Stimulated activated CD8-positive, alpha-beta memory T cell treated with anti-CD3 and anti-CD28 coated beads, Interleukin-12 subunit alpha, Interleukin-12 subunit beta, amount 100 ng/mL, for 1 hour (primary cell): ENCODE measurements at places on chromosomes 11 and 22.

DNA sequence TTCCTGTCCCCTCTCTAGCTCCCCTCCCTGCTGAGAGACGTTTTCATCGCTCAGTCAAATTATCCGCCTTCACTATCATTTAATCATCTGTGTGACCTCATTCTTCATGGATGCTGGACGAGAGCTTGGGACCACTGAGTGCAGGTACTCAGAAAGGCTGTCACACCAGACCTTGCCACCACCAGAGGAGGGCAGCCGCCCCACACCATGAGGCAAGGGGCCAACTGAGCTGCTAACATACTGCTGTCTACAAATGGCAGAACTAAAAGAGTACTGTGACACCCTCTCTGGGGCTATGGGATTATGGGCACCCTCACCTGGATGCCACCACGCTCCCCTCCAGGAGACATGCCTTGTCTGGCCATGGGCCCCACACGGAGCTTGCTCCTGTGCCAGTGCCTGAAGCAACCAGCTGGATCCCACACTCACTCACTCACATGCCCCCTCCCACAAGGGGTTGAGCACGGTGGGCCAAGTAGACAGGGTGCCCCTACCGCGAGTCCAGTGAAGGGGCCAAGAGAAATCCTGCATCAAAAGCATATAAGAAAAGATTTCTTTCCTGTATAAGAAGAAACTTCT is 670.0 kb upstream of the CCDC90B start:
- DNase-seq, result no peak

GRCh38 chr11:134126217-134126822 is 57.4 kb downstream of the JAM3 start:
- DNase-seq, result no peak

- no peak for DNase-seq
Measured at GRCh38 chr11:94725097-94725496, 43.1 kb upstream of the AMOTL1 start.

- DNase-seq, result no peak
Measured at GRCh38 chr11:116312570-116313391, 460.0 kb downstream of the BUD13 start.

- no peak for DNase-seq
Measured at GRCh38 chr11:102422817-102423712, 29.5 kb downstream of the TMEM123 start.

- DNase-seq, result no peak
Measured at GRCh38 chr22:49705216-49705971, 122.3 kb downstream of the BRD1 start.

- peak; percentile 10 for DNase-seq
Measured at GRCh38 chr11:129117595-129118350, 74.4 kb downstream of the ARHGAP32 start.

GRCh38 chr11:64444838-64445441 is 86.0 kb downstream of the RPS6KA4 start:
- no peak for DNase-seq

GRCh38 chr11:48098024-48098423 is 117.7 kb downstream of the PTPRJ start:
- no peak for DNase-seq

GRCh38 chr22:27317971-27318428 is 483.6 kb downstream of the MN1 start:
- DNase-seq, result no peak

DNA sequence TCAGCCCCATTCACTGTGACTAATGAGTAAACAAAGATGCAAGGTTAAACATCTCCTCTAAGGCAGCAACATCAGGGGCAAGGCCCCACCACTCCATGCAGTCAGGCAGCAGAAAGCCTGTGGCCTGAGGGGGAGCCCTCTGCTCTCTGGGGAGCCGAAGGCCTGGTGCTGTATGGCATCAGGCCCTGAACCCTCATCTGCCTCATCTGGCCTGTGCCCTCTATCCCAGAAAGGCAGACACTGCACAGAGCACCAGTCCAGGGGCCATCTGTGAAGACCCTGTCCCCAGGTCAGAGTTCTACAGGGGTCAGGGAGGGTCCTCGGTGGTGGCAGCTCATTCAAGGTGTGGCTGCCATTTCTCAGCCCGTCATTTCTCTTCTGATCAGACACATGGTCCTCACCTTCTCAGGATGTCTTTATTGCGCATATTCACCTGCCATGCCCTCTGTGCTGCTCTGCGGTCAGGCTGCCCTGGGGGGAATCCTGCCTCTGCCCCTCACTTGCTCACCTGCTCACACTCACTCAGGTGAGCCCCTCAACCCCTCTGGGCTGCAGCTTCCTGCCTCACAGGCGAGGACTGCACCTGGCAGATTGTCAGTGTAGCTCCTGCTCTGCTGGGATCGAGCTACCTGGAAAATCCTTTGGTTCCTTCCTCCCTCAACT is 103.1 kb upstream of the PITPNB start:
- no peak for DNase-seq

DNA sequence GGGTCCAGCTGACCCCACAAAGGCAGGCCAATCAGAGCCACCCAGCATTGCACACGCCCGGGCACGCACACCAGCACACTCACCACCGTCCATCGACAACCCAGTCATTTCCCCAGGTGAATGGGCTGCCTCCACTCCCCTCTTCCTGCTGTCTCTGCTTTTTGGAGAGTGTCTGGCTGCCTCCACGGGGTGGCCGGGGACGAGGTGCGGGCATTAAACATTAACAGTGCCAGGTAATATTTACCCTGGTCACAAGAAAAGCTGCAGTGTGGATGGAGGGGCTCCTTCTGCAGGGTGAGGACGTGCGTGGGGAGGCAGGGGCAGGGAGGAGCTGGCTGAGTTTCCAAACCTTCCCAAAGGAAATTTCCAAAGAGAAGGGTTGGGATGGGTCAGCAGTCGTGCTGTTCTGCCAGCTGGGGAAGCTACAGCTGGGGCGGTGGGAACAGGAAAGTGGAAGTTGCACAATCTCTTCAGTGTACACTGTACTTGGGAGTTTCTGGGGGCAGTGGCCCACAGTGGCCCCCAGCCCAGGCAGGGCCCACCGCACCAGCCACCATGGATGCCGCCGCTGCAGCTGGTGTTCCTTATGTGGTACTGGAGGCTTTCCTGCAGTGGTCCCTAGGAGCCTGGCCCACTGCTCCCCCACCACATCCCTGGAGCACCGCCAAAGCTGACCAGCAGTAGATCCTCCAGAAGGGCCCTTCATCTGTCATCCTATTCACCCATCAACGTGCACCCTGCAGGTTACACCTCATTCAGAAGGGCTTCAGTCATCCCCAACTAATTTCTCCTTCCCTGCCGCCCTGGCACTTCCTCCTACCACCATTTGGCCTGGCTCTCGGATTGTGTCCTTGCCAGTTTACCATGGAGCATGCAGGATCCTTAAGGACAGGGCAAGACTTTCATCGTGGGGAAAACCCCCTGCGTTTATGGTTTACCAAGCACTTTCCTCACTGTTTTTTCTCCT is at the start of gene FXYD2:
Gene FXYD2 (minus strand): TSS at position 174 of the 967 bp plus-strand sequence. CDS start 66 bp downstream, at position 108.
- no peak for DNase-seq

DNA sequence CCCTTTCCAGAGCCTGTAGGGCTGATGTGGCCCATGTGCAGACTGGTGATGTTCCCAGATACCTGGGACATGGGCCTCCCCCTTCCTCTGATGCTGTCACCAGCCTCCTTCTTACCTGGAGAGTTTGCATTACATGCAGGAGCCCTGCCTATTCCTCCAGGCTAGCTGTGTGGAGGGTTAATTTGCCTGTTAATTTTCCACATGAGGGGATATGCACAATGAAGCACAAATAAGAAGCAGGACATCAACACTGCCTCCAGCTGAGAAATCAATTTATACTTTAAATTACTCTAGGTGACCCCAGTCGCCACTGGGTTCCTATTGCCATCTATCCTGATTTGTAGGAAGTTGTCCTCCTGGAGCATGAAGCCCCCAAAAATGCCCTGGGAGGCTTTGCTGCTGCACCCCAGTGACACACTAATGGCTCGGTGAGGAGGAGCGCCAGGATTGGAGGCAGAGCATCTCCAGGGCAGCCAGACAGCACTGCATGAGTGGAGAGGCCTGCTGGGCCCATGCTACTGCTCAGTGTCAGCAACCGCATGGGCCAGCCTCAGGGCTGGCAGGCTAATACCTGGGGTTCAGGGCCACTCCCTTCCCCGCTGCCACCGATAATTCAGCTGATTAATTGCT is 101.6 kb upstream of the USP47 start:
- DNase-seq, result no peak

- DNase-seq, result no peak
Measured at GRCh38 chr11:70933981-70934583, 318.3 kb downstream of the SHANK2 start.

DNA sequence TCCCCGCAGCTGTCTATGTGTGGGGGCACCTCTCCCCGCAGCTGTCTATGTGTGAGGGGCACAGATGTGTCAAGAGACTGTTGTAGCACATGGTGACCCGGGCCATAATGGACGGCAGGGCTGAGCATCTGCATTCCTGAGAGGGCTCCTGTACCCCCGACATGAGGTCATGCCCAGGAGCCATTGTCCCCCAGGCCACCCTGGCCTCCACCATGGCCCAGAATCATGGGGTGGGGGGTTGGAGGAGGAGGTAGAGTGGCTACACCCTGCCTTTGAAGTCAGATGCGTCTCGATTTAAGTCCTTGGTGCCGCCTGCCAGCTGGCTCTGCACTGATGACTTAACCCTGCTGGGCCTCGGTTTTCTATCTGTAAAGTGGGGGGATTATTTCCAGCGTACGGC is 49.1 kb downstream of the ARHGAP8 start:
- DNase-seq, result no peak

- peak; percentile 84 for DNase-seq
Measured at GRCh38 chr11:118791111-118791960, at the start of gene DDX6. DDX6 (minus strand) TSS chr11:118791164; CDS start chr11:118786251, 4,913 bp downstream.

- DNase-seq, result no peak
Measured at GRCh38 chr11:44327730-44328129, 17.8 kb upstream of the ALX4 start.

GRCh38 chr11:10476927-10477689 is 22.0 kb downstream of the AMPD3 start:
- no peak for DNase-seq

DNA sequence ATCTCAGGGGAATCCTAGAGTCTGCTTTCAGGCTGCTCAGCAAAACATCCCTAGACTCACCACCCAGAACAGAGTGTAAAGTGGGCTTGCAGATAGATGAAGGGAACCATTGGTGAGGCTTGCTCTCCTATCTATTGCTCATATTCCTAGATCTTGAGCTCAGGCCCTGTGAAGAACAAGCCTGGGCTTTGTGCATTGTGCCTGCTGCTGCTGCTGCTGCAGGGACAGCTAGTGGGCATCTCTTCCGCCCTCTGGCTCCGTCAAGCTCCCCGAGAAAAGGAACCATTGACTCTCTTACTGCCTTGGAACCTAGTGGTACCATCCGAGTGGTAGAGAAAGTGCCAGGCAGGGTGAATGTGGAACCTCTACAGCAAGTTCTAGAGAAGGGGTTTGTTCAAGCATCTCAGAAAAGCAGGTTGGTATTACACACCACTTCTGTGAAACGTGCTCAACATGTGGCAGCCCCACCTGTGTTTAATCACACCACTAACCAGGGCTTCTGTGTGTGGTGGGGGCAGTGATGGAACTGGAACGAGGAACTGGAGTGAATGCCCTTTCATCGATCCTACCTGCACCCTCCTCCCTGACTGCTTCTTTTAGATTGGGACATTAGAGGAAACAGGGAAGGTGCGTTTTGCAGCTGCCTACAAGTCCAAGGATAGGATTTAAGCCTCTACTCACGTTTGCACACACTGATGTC is 4.4 kb downstream of the BACE1-AS start:
- DNase-seq, result no peak

- DNase-seq, result no peak
Measured at GRCh38 chr22:37844904-37845329, 783 bp upstream of the ANKRD54 start.

GRCh38 chr11:134398079-134398444 is 14.0 kb downstream of the B3GAT1 start:
- no peak for DNase-seq

- DNase-seq, result no peak
Measured at GRCh38 chr11:82733444-82734119, at the start of gene FAM181B. FAM181B (minus strand) TSS chr11:82733864; CDS start chr11:82733729, 135 bp downstream.

DNA sequence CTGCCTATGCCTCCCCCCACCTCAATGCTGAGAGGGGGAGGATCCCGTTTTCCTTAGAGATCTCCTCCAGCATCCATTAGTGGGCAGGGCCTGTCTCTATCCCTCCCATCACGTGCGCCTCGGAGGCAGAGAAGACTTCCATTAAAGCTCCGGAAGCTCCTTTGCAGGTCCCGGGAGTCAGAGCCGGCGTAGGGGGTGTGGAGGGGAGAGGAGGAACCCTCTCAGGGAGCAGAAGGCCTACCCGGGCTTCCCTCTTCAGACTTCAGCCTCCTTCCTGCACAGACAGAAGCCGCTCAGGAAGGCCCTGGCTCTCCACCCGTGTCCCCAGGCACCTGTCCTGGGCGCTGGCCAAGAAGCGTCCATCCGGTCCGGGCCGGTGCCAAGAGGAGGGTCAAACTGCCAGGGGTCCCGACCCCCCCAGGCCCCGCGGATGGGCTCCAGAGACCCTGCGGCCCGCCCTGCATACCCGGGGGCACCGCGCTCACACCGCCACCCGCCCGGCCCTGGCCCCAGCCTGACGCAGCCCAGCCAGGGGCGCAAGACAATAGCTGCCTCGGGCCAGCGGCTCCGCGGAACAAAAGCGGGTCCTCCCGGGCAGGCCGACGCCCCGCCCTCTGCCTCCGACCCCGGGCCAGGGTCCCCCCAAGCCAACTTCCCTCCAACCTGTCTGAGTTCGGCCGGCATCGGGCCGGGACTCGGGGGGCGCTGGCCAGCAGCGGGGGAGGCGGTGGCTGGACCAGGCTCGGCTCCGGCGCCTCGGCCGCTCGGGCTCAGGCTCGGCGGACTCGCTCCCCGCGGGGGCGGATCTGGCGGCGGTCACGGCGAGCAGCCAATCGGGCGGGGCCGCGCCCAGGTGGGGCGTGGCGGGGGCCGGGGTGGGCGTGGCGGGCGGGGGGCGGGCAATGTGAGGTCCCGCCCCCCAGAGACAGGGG is 29.9 kb downstream of the ARVCF start:
- DNase-seq, result peak; percentile 30

DNA sequence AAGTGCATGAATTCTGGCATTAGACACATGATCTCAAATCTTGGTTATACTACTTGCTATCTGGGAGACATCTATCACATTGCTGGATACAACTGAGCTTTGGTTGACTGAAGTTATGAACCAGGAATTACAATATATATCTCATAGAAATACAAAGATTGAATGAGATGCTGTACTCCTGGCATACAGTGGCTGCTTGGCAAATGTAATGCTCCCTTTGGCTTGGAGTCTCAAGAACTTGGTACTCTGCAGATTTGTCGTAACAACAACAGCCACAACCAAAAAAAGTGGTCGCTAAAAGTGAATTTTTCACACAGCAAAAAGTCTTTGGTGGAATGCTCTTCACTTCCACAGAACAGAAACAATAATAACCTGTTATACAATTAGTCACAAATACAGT is 1082.6 kb downstream of the DLG2 start:
- DNase-seq, result no peak

GRCh38 chr11:46913484-46913883 is 4.9 kb downstream of the LRP4 start:
- no peak for DNase-seq

DNA sequence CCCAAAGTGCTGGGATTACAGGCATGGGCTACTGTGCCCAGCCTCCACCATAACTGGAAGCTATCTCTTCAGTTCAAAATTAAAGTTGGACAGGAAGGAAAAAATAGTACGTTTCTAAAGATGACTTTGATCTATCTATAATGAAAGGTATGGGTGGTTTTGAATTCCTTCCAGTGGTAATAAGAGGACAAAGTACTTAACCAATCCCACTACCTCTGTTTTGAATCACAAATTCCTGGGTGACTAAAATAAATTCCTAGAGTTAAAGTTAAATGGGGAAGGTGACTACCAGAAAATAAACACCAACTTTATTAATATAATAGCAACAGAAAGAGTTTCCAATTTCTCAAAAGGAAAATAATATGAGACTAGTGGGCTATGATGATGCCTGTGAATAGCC is 9.1 kb downstream of the PHF5A start:
- no peak for DNase-seq
